Ovary (tissue), 10 donors: ENCODE measurements at places on chromosomes 4 and X.

- no peak for DNase-seq
Observed at GRCh38 chr4:183968502-183968901, 63.4 kb downstream of the STOX2 start.

- DNase-seq: no peak
Observed at GRCh38 chr4:82989575-82990429, 20.8 kb downstream of the LIN54 start.

DNA sequence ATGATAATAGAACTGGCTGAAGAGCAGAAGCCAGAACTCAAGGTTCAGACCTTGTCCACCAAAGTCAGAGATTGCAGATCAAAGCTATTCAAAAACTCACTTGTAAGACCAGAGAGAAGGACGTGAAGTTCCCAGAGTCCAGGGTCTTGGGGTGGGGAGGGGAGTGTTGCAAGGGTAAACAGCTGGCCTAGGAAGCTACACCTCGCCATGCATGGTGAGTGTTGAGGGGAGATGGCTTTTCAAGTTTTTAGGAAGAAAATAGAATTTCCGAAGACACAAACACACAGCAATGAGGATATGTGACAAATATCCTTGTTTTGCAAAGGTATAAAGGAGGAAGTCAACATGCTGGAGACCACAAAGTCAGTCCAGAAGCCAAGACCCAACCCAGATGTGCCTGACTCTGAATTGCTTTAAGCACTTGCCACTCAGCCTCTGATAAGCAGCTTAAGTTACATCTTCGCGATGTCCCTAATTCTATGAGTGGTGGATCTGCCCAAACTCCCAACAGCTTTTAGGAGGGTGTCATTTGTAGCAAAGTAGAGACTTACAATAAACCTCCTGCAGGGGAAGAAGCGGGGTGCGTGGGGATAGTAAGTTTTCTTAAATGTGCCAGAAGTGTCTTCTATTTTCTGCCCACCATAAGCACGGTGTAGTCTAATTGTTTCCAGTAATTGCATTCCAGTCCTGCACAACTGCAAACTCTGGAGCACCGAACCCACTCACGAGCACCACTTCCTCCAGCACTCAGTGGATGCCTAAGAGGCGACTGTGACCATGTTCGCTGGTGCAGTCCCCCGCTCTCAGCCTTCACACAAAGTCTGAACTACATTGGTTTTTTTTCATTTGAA, 26.5 kb downstream of the HAND2 start:
- DNase-seq: no peak

GRCh38 chrX:118802857-118803256, 20.8 kb upstream of the ZCCHC12 start:
- DNase-seq: no peak

DNA sequence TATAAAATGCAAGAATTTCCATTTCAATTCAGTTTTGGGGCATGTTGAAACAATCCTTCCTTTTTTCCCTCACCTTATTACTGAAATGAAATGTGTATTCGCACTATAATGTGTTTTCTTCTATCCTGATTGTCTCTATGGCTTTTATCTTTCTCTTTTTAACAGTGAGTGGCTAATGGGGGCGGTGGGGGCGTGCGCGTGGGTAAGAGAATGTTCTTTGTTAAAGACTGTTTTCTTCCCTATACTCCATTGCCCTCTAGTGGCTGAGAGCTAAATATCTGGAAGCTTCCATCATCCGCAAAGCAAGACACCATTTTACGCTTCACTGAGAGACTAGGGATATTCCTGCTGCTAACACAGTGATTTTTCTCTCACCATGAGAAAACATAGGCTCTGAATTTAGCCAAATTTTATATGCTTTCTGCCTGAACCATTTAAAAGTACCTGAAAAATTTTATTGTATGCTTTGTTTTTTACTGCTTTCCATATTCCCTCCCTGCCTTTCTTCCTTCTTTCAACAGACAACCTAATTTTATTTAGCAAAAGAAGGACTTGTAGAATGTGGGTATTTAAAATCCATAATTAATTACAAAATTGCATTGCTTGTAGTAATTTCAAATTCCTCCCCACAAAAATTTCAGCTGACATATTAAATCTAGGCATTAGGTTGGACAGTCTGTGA, 194.0 kb downstream of the GASK1B start:
- DNase-seq: peak; percentile 62

DNA sequence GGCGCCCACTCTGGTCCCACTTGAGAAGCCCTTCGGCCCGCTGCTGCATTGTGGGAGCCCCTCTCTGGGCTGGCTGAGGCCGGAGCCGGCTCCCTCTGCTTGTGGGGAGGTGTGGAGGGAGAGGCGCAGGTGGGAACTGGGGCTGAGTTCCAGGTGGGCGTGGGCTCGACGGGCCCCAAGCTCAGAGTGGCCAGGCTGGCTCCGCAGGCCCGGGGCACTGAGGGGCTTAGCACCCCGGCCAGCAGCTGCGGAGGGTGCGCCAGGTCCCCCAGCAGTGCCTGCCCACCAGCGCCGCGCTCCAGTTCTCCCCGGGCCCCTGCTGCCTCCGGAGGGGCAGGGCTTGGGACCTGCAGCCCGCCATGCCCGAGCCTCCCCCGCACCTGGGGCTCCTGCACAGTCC, 65.2 kb upstream of the SMIM10 start:
- DNase-seq: no peak

- DNase-seq: no peak
Observed at GRCh38 chr4:106851726-106852125, 184.4 kb downstream of the DKK2 start.

GRCh38 chrX:111695297-111695880, 14.4 kb downstream of the ALG13 start:
- DNase-seq: no peak

DNA sequence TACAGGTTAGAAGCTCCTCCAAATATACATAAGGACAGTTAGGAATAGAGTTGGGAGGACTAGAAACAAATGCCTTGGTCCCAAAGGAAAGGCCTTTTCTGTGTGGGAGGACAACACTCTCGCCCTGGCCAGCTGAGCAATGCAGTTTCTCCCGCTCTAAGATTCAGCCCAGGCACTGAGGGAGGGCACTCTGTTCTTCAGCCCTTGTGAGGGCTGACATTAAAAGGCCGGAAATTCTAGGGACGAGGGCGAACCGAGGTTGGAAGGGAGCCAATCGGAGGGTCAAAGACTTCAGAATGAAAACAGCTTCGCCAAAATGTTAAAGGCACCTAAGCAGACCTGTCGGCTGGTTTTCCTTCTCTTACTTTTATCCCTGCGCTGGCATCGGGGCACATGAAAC, 2.9 kb upstream of the PTCHD1 start:
- no peak for DNase-seq

DNA sequence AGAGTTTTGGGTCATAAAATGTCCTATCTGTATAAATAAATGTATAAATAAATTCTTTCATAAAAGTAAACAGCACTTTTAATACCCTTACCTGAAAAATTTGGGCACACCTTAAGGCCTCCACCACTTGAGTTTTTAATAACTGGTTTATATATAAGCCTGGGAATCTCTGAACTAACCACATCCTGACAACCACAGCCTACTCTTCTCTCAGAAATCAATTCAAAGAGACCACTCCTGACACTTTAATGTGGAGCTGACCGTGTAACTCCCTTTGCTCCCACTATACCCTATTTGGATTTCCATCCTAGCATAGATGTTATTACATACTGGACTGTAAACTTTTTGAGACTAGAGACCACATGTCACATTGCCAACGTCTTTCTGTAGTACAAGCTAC, 3.5 kb downstream of the FBXL5 start:
- no peak for DNase-seq

GRCh38 chrX:130055899-130056298, 54.4 kb downstream of the ELF4 start:
- no peak for DNase-seq

GRCh38 chr4:56102601-56103000, 153.9 kb downstream of the CEP135 start:
- DNase-seq: no peak

DNA sequence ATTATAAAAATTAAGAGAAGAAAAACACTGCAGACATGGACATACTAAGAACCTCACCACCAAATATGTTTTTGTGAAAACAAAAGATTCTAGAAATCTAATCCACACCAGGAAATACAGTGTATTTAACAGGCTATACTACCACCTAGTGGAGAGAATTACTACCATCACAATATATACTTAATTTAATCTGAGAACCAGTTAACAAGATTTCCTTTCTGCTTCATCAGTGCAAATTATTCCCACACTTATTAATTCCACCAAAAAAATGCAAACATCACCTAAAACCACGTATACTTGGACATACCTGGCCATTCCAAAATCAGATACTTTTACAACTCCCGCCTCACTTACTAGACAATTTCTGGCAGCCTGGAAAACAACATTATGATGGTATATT, 7.0 kb upstream of the TXK start:
- no peak for DNase-seq

DNA sequence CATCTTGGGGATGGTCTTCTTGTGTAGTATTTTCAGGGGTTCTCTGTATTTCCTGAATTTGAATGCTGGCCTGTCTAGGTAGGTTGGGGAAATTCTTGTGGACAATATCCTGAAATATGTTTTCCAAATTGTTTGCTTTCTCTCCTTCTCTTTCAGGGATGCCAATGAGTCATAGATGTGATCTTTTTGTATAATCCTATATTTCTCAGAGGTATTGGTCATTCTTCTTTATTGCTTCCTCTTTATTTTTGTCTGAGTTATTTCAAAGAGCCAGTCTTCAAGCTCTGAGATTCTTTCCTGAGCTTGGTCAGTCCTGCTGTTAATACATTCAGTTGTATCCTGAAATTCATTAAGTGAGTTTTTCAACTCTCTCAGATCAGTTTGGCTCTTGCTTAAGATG, 73.1 kb downstream of the MAMLD1 start:
- DNase-seq: no peak

DNA sequence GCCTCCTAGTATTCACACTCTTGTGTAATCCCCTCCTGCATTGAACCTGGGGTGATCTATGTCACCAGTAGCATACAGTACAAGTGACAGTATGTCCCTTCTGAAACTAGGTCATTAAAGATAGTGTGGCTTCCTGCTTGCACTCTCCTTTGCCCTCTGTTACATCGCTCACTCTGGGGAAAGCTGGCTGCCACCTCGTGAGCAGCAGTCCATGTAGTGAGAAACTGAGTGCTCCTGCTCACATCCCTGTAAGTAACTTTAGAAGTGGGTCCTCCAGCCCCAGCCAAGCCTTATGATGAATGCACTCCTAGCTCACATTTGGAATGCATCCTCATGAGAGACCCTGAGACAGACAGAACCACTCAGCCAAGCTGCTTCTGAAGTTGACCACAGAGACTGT, 89.8 kb upstream of the TNIP3 start:
- DNase-seq: no peak

- no peak for DNase-seq
Observed at GRCh38 chr4:101954975-101955678, 164.6 kb downstream of the BANK1 start.

DNA sequence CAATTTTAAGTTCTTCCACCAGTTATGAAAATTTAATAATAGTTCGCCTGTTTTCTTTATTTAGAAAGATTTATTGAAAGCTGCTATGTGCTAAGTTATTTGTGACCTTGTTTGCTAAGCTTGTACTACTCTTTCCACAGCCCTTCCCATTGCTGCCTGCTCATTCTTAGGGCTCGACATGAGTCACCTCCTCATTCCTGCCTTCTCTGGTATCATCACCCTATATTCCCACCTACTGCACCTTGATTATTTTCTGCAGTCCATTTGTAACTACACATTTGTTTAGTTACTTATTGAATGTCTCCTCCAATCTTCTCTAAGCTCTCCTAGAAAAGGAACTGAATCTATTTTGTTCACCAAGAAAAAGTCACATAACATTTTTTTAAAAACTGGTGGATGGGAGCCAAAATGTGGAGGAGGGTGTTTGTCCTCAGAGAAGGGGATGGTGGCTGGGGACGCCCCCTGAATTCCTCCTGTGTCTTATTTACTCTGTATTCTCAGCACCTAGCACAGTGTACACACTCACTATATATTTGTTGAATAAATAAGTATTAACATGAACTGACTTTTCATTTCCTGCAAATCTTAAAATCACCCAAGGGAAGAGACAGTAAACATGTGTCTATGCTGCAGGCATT, 3.7 kb upstream of the RAB9A start:
- DNase-seq: no peak

DNA sequence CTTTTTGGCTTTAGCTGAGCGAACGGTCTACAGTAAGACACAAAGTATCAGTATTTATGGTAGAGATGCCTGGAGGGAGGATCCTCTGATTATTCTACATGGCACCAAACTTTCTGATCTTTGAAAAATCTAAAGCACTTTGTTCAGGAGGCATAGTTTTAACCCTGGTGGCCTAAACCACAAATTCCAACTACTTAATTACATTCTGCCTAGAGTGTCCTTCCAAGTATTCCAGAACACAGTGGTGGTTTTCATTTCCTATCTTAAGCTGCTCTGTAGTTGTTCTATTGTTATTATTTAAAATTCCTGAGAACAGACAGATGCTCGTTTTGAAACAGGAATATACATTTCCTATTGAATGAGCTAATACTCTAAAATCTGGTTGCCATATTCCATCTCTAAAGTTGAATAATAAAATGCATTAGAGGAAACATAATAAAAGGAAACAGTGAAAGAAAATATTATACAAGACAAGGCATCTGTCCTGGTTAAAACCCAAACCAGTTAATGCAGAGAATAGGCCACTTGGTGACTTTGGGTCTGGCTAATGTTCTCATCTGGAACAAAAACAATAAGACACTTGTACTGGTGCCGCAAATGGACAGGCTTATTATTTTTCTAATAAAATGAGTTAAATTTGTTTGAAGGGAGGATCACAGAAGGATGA, 657.4 kb downstream of the SPRY1 start:
- no peak for DNase-seq

- no peak for DNase-seq
Observed at GRCh38 chr4:71189471-71189870, 149.3 kb upstream of the SLC4A4 start.

GRCh38 chr4:48409203-48409602, 67.9 kb downstream of the SLAIN2 start:
- no peak for DNase-seq

DNA sequence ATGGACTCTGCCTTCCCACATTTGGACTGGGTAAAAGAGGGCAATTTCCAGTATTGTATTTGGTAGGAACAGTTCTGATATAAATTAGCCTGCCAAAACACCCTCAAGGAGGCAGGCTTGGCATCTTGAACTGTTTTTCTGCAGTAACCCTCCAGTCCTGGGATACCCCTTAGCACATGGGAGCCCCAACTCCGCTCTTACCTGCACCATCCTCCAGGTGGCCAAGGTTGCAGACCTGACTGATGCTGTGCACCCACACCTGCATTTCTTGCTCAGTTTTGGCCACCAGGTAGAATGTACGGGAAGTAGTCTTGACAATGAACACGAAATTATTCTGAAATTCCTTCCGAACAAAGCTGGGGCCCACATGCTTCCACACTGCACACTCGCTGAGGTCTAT, 35.1 kb downstream of the GAB3 start:
- DNase-seq: no peak

GRCh38 chrX:37690119-37690518, 4.5 kb downstream of the XK start:
- no peak for DNase-seq

DNA sequence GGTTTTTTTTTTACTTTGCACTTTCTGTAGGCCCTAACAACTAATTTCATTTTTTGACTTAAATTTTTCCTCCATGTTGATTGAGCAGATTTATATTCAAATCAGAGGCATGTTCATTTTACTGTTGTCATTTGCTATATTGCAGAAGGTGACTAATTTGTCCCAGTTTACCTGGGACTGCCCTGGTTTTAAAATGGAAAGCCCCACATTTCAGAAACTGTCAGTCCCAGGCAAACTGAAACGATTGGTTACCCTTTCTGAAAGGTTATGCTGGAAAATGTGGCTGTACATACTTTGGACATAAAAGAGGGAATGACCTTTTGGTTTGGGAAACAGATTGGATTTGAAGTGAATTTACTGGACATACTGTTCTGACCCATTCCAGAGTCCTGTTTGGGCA, 160.0 kb downstream of the SPCS3 start:
- DNase-seq: no peak
